ENCODE measurements at places on chromosomes 5 and 9.

DNA sequence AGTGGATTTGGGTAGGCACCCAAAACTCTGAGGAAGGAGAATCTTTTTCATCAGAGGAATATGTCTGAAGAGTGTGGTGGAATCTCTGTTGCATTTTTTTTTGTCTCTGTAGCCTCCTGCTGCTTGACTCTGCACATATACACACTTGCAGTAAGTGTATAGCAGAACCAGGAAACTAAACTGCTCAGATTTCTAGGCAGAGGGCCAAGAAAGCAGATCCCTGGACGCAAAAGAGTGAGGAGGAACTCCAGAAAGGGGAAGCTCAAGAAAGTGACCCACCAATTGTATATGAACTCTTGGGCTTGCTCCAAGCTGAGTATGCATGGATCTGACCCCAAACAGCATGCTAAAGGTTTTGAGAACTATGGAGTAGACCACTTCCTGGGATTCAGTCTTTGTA lies 181.8 kb downstream of the GADD45G start:
- DNase-seq = no peak

- DNase-seq = no peak
These were observed 74.3 kb downstream of the ZNF354C start for GRCh38 chr5:179134511-179134910.

DNA sequence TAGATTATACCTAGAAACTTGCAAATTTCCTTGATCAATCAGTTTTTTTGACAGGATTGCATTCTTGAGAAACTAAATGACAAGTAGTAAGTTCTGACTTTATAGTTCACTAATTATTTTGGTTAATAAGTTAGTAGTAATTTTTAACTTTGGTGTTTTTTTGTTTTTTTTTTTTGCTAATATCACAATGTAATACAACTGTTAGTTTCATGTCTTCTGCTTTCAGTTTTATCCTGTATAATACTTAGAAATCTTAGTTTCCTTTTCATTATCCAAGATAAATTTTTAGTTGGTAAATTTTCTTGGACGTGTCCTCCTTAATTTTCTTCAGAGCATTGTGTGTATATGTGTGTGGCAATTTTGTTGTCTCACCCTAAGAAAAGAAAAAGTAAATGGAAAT lies 57.8 kb downstream of the CWC27 start:
- DNase-seq = no peak

GRCh38 chr9:35766997-35767396 lies 12.9 kb upstream of the MSMP start:
- no peak for DNase-seq

DNA sequence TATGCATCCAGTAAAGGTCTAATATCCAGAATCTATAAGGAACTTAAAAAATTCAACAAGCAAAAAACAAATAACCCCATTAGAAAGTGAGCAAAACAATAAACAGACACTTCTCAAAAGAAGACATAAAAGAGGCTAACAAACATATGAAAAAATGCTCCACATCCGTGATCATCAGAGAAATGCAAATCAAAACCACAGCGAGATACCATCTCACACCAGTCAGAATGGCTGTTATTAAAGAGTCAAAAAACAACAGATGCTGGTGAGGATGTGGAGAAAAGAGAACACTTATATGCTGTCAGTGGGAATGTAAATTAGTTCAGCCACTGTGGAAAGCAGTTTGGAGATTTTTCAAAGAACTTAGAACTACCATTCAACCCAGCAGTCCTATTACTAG lies 86.1 kb downstream of the WWC1 start:
- DNase-seq = no peak

- no peak for DNase-seq
These were observed 281.1 kb downstream of the MRPS30 start for GRCh38 chr5:45089870-45090269.

GRCh38 chr9:78577156-78577906 lies 280.4 kb downstream of the PSAT1 start:
- DNase-seq = no peak

Measured in stimulated activated CD8-positive, alpha-beta memory T cell treated with anti-CD3 and anti-CD28 coated beads, Interleukin-12 subunit alpha, Interleukin-12 subunit beta, amount 100 ng/mL, for 4 hours (primary cell).